Activated CD4-positive, CD25-positive, alpha-beta regulatory T cell treated with anti-CD3 and anti-CD28 coated beads, Interleukin-2, amount 50 U/mL, for 16 hours (primary cell): ENCODE measurements at places on chromosomes 16 and 17.

- no peak for DNase-seq
Observed at GRCh38 chr17:55762086-55762858, 11.4 kb downstream of the PCTP start.

DNA sequence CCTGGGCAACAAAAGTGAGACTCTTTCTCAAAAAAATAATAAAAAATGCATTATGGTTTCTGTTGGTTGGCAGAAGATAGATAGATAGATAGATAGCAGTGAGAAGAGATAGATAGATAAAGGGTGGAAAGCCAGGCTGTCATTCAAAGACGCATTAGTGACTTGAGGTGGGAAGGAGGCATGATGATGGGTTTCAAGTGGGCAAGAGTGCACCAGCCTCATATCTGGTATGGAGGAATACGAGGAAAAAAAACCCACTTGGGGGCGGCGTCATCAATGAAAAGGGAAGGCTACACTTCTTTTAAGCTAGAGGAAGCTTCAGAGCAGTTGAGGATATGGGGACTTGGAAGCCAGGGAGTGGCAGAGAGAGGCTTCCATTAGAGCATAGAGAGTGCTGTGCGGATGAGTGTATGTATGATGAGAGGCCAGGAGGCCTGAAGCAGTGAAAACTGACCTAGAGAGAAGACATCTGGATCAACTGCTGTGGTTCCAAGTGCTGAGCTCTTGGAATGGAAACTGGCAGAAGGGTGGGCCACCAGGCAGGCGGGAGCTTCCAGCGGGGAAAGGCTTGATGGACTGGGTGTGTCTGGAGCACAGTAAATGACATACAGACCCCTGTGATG is 31.8 kb downstream of the CEP95 start:
- no peak for DNase-seq

DNA sequence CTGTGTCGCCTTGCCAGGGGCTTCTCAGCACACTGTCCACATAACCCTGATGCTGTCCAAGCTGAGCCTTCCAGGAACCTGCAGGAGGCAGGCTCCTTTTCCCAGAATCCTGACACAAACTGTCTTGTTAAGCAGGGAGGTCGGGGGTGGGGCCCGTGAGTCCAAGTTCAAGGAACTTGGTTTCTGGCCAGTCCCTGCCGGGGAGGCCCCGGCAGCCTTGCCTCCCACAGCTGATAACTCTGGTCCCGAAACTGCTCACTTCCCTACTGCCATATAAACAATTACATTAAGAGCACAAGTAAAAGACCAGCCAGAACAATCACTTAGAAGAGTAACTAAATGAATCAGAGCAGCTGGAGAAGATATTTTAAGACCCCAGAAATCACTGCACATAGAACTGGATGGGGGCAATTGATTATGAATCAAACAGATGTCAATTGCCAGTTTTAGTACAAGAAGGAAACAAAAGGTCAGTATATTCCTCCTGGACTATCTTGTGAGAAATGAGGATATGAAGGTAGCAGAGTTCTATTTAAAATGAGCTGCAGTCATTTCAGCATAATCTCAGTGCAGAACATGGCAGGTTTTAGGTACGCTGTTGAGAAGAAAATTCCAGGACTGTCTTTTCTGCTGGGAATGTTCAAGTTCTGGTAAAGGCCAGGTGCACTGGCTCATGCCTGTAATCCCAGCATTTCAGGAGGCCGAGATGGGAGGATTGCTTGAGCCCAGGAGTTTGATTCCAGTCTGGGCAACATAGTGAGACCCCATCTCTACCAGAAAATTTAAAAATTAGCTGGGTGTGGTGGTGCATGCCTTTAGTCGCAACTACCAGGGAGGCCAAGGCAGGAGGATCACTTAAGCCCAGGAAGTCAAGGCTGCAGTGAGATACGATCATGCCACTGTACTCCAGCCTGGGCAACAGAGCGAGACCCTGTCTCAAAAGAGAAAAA is 169.8 kb downstream of the PITPNC1 start:
- no peak for DNase-seq

- DNase-seq, result no peak
Observed at GRCh38 chr16:67199808-67200198, 872 bp downstream of the ELMO3 start.

- no peak for DNase-seq
Observed at GRCh38 chr17:6591599-6592158, 35.3 kb upstream of the PITPNM3 start.

DNA sequence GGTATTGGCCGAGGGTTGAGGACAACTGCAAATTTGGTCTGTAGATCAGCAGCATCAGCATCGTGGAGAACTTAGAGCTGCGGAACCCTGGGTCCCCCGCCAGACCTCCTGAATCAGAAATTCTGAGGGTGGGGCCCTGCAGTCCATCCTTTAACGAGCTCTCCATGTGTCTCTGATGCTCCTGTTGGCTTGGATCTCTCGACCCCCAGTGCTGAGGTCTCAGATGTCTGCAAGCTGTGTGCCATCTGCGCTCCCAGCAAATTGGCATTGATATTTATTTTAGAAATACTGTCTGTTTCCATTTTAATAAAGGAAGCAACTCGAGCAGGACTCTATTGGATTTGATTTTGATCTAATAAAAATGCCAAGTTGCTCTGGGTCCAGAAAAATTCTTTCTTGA is 250.0 kb downstream of the KATNIP start:
- no peak for DNase-seq

- DNase-seq, result no peak
Observed at GRCh38 chr16:9821331-9821730, 360.9 kb downstream of the GRIN2A start.

GRCh38 chr17:70034158-70034557 is 40.9 kb upstream of the KCNJ16 start:
- no peak for DNase-seq

- no peak for DNase-seq
Observed at GRCh38 chr16:50548909-50549560, 839 bp downstream of the NKD1 start.

DNA sequence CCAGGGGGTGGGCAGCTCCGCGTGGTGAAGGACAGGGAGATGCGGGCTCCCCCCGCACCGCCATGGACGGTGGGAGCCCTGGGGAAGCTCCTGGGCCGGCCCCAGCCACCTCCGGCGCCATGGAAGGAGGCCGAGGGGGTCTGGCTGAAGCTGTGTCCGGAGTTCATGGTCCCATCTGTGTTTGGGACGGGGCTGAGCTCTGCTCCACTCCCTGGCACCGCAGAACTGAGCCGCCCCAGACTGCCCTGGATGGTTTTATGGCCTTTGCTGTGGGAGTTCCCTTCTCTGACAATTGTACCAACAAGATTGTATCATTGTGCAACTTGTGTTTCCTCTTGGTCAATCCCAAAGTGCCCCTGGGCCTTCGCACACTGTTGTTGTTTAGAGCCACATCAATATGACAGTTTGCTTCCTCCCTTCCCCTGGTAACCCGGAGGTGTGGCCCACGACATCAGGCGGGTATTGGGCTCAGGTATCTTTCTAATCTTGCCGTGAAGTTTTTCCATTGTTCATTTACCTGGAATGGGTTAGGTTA is 942 bp downstream of the KRT23 start:
- no peak for DNase-seq

DNA sequence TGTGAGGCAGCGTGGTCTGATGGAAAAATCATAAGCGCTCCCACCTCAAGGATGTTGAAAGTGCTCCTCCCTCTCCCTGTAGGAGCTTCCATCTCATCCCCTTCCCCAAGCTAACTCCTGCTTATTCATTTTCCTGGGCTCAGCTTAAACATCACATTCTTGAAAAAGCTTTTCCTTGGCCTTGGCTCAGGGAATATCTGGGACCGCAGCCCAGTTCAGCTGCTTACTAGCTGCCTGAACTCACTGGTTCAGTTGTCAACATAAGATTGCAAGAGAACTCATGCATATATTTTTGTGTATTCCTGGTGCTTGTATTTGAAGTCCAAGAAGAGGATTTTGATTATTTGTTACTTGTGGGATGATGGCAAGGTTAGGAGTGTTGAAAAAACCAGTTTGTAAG is 91.5 kb downstream of the UTP18 start:
- no peak for DNase-seq

DNA sequence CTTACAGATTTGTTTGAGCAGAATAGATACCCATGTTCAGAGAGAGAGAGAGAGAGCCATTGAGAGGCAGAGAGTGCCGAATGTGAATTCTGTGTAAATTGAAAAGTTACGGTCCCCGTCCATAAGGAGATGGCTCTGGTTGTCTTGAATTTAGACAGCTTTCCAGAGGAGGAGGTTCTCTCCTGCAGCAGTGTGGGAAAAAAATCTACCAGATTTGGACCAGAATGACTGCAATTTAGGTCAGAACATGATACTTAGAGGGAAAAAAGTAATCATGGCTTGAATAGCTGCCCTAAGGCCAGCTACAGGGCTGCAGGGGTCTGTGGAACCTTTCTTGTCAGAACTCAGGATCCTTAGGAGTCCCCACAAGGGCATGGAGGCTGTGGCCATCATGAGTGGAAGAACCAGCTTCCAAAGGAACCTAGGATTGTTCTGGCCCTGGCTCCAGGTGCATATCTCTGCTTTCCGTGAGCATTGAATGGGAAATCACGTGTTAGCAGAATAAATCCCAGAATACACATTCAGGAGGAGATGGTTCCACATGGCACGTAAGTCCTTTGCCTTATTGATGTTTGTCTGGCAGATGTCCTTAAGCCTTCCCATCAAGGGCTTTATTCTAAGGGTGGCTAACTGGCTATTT is 13.0 kb downstream of the PITPNC1 start:
- no peak for DNase-seq

- DNase-seq, result no peak
Observed at GRCh38 chr17:3157218-3157617, 29.9 kb upstream of the OR1G1 start.

GRCh38 chr17:29577001-29577370 is 8.5 kb downstream of the TP53I13 start:
- DNase-seq, result no peak

DNA sequence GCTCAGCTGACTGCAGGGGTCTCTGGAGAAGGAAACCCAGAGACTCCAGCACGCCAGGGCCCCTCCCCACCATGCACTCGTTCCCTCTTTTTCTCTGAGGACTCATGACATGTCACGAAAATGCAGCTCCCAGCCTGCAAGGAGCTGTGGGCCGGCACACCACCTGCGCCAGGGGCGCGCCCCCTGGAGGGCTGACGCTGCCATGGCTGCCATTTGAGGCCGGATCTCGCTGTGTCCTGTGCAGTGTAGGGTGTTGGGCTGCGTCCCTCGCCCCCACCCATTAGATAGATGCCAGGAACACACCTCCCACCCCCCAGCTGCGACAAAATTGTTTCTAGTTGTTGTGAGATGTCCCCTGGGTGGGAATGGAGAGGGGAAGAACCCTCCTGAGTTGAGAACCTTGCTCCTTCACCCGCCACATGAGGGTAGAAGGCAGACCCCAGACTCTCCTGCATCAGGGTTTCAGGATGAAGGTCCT is 8.2 kb downstream of the SYNGR2 start:
- peak; percentile 60 for DNase-seq

- DNase-seq, result no peak
Observed at GRCh38 chr17:62737513-62737912, 70.6 kb downstream of the MARCHF10 start.

GRCh38 chr16:88974080-88974915 is 2.7 kb downstream of the CBFA2T3 start:
- DNase-seq, result no peak

GRCh38 chr16:12091569-12092543 is 115.3 kb downstream of the SNX29 start:
- no peak for DNase-seq

- DNase-seq, result no peak
Observed at GRCh38 chr16:47358816-47359215, 102.0 kb downstream of the ITFG1 start.

- DNase-seq, result no peak
Observed at GRCh38 chr16:2728034-2728433, 8.0 kb upstream of the PRSS27 start.

- no peak for DNase-seq
Observed at GRCh38 chr16:67672739-67673662, 6.4 kb downstream of the C16orf86 start.

GRCh38 chr17:17275971-17276370 is 5.1 kb downstream of the COPS3 start:
- no peak for DNase-seq

GRCh38 chr17:66021757-66022156 is 170.2 kb downstream of the CEP112 start:
- DNase-seq, result no peak

- no peak for DNase-seq
Observed at GRCh38 chr17:17800504-17801021, 36.2 kb downstream of the SREBF1 start.

DNA sequence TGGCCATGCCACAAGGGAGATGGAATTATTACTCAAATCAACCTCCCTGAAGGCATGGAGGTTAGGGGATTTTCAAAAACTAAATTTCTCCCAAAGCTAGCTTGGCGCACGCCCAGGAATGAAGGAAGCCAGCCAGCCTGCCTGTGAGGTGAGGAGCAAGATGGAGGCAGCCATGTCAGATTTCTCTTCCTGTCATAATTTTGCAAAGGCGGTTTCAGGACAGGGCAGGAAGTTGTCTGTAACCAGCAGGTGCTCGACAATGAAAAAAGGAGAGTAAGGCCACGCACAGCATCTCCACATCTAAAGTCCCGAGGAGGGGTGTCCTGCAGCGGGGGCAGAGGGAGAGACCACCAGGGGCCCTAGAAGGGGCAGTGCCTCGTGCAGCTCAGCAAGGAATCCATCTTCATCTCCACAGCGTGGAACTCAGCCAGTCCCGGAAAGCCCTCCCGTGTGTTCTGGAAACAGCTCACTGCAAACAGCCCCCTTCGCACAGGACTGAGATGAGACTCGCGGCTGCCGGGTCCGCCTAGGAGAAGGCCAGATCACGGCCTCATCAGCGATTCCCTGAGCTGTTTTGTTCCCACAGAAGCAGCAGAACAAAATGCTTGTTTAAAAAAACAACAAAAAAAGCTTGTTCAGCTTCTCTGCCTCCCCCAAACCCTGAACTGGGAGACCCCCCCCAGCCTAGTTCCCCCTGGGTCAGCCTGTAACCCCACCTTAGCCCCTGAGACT is 47.8 kb downstream of the SLC7A5 start:
- no peak for DNase-seq

DNA sequence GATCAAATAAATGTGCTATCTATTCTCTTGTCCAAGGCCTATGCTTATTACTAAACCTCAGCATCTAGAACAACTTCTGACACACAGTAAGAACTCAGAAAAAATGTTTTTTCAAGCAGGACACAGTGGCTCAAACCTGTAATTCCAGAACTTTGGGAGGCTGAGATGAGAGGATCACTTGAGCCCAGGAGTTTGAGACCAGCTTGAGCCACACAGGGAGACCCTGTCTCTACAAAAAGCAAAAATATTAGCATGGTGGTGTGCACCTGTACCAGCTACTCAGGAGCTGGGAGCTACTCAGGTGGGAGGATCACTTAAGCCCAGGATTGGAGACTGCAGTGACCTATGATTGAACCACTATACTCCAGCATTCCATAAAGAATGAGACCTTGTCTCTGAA is 32.5 kb downstream of the USP32 start:
- DNase-seq, result no peak

- DNase-seq, result no peak
Observed at GRCh38 chr17:4177806-4178205, 34.8 kb downstream of the CYB5D2 start.
